Naive B cell (primary cell): ENCODE measurements at places on chromosomes 1 and 21. TPM values are rescaled to one million over a fixed set of nuclear protein-coding genes. Genes with fewer than 3 reads are reported as not detected.

The LCE7A gene
- polyA plus RNA-seq = not detected

The FCER1A gene
- 1.6 TPM for polyA plus RNA-seq

The OR2T33 gene
- not detected for polyA plus RNA-seq

The TDRD5 gene
- not detected for polyA plus RNA-seq

The GBP7 gene
- not detected for polyA plus RNA-seq

The SPRR2A gene
- polyA plus RNA-seq = not detected

The PROK1 gene
- polyA plus RNA-seq = not detected

The FOXD2 gene
- polyA plus RNA-seq = 0.09 TPM

The NBPF6 gene
- not detected for polyA plus RNA-seq

- H3K27me3 ChIP-seq = no peaks in the 10 kb centered on the region
- H3K27ac ChIP-seq = no peak overlapping the region
- no peaks in the 10 kb centered on the region for H3K4me1 ChIP-seq
Measured at GRCh38 chr1:71222668-71223067, 141.8 kb upstream of the ZRANB2 start.

GRCh38 chr1:91830242-91831131 is 55.5 kb downstream of the TGFBR3 start:
- no peak overlapping the region for H3K27ac ChIP-seq
- H3K36me3 ChIP-seq = no peaks in the 10 kb centered on the region
- DNase-seq = no peak
- no peaks in the 10 kb centered on the region for H3K4me1 ChIP-seq

DNA sequence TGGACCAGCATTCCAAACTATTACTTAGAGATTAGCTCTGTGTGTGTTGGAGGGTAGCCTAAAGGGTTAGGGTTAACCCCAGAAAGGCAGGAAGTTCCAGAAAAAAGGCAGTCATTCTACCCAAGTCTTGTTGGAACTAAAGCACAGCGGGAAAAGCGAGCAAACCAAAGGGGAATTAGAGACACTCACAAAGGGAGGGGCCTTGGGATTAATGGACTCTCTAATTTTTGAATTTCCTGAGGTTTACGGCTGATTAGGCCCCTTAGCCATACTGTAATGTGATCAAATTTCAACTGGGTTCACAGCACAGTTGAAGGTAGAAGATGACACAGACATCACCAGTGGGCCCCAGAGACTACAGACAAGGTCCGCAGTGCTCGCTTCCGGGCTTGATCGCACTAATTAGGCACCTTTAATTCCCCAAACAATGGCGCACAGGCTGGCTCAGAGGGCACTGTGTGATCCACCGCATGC is 28.3 kb downstream of the CAPZB start:
- H3K27ac ChIP-seq = no peak overlapping the region
- H3K4me1 ChIP-seq = peaks cover 62% of the 10 kb centered on the region
- peaks cover 7% of the 10 kb centered on the region for H3K36me3 ChIP-seq
- DNase-seq = no peak

- peaks cover 13% of the 10 kb centered on the region for H3K27me3 ChIP-seq
- DNase-seq = peak; percentile 18
- no peak overlapping the region for H3K4me3 ChIP-seq
- no peak overlapping the region for H3K27ac ChIP-seq
Measured at GRCh38 chr1:70509996-70510876, 99.2 kb downstream of the CTH start.

DNA sequence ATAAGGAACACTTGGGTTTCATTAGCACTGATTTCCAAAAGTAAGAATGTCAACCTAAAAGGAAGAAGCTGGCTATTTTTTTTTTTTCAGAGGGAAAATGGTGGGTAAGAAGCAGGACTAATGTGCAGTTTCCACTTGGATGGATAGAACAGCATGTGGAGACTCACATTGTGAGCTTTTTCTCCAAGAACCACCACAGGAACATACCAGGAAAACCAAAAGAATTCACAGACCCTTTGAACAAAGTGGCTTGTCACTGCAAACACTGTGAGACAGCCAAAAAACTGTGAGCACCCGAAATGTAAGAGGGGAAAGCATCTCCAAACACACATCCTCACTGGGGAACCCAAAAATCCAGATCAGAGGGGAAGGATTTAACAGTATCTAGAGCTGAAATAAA is 15.7 kb upstream of the MX1 start:
- H3K4me1 ChIP-seq = peaks cover 2% of the 10 kb centered on the region
- no peak overlapping the region for H3K4me3 ChIP-seq
- no peak for DNase-seq
- H3K27ac ChIP-seq = peak overlapping the region; percentile 64
- H3K36me3 ChIP-seq = peaks cover 45% of the 10 kb centered on the region

DNA sequence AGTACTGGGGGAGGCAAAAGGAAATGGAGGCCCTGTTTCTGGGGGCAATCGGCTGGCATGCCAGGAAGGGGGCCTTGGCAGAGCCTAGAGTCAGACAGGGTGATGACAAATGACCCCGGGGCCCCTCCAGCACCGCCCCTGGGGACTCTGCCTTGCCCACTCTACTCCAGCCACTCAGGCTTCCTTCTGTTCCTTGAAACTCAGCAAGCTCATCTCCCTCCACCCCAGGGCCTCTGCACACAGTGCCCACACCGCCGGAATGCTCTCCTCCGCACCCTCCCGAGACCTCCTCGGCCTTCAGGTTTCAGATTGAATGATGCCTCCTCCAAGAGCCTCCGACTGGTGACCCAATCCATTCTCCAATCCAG is 122.5 kb upstream of the ZBTB40 start:
- no peaks in the 10 kb centered on the region for H3K36me3 ChIP-seq
- DNase-seq = no peak
- H3K27ac ChIP-seq = no peak overlapping the region
- no peaks in the 10 kb centered on the region for H3K4me1 ChIP-seq

- no peaks in the 10 kb centered on the region for H3K36me3 ChIP-seq
- no peak for DNase-seq
- H3K27ac ChIP-seq = no peak overlapping the region
- H3K27me3 ChIP-seq = peaks cover 11% of the 10 kb centered on the region
Measured at GRCh38 chr21:23541571-23541970, 2065.7 kb downstream of the MRPL39 start.

DNA sequence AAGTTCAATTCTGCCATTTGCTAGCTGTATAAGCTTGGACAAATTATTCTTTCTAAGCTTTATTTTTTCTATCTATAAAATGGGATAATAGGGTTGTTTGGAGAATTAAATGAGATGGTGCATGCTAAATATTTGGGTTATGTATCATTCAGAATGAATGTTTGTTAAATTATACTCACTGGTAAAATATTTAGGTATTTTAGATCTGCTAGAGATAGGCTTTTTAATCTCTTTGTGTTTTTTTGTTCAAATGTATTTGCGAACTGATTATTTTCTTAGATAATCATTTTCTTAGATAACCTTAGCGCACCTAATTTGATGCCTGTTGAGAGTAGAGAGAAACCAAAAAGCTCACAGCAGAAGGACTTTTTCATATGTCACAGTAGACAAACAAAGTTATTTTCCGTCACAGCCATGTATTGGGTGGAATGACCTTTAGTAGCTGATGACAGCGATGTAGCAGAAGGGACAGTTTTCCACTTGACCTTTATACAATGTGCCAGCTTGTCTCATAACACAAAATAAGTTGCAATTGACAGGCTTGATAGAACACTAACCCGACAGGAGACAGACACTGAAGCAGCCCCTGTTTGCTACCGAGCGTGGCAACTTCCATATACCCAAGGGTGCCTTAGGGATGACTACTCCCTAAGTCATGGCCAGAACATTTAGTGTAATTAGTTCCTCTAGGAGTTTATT is 93.0 kb downstream of the DISC1 start:
- no peak overlapping the region for H3K27ac ChIP-seq
- peaks cover under 1% of the 10 kb centered on the region for H3K27me3 ChIP-seq
- H3K4me1 ChIP-seq = no peaks in the 10 kb centered on the region
- no peak overlapping the region for H3K4me3 ChIP-seq

DNA sequence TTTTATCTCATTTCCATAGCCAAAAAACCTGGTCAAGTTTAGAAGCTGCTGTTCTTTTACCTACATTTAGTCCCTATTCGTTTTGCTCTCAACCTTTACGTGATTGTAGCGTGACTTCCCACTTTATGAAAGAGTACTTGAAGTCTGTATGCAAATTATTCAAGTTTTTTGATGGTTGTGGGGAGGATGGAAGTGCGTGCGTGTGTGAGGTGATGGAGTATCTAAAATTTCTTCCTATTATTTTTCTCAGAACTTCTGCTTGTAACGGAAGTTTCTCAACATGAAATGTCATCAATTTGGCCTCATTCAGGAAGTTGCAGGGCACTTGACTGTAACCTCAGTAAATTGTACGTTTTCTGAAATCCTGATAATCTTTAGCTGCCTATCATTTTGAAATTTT is 64.0 kb downstream of the SAMSN1 start:
- peak; percentile 33 for DNase-seq
- H3K4me3 ChIP-seq = peak overlapping the region; percentile 45
- peak overlapping the region; percentile 80 for H3K27ac ChIP-seq
- H3K36me3 ChIP-seq = no peaks in the 10 kb centered on the region

GRCh38 chr1:168229893-168230292 is 4.1 kb downstream of the SFT2D2 start:
- H3K4me3 ChIP-seq = peak overlapping the region; percentile 28
- no peak for DNase-seq
- no peaks in the 10 kb centered on the region for H3K27me3 ChIP-seq
- peaks cover 9% of the 10 kb centered on the region for H3K36me3 ChIP-seq
- peaks cover 74% of the 10 kb centered on the region for H3K4me1 ChIP-seq

DNA sequence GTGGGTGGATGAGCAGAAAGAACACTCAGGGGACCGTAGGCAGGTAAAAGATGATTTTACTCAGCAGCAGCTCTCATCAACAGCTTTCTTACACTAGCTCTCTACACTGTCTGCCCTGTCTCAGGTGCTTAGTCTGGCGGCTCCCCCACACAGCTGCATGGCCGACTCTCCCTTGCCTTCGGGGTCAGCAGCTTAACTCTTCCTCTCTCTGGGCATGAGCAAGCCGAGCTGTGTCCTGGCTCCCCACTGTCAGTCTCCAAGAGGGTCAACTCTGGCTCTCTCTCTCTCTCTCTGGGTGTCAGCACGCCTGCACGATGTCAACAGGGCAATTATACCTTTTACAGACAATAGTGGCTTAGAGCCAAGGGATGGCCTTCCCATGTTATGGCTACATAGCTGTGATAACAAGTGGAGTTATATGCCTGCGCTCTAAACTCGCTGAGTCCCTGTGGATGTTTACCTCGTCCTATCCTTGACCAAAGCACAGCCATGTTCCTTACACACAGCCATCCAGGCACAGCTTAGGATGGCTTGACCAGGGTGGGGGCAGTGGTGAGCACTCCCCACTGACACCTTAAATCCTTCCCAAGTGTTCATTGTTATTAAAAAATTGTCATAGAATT is 3.1 kb upstream of the BCL10 start:
- no peak for DNase-seq
- peaks cover 26% of the 10 kb centered on the region for H3K4me1 ChIP-seq
- peaks cover 7% of the 10 kb centered on the region for H3K36me3 ChIP-seq
- H3K27ac ChIP-seq = peak overlapping the region; percentile 87
- H3K4me3 ChIP-seq = no peak overlapping the region

- DNase-seq = no peak
- H3K36me3 ChIP-seq = no peaks in the 10 kb centered on the region
- H3K27ac ChIP-seq = no peak overlapping the region
Measured at GRCh38 chr1:51190961-51191360, 45.1 kb upstream of the RNF11 start.

DNA sequence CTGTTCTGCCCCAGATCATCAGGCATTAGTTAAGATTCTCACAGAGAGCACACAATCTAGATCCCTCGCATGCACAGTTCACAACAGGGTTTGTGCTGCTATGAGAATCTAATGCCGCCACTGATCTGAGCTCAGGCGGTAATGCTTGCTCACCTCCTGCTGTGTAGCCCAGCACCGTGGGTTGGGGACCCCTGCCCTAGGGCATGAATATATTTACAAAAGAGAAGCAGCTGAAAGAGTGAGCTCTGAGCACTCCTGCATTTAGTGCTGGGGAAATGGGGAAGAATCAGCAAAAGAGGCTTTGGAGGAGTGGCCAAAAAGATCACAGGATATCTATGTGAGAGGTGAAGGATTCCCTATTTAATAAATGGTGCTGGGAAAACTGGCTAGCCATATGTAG is 5.6 kb downstream of the CFAP57 start:
- H3K4me1 ChIP-seq = peaks cover 6% of the 10 kb centered on the region
- H3K36me3 ChIP-seq = no peaks in the 10 kb centered on the region
- no peak for DNase-seq
- H3K27me3 ChIP-seq = peaks cover 10% of the 10 kb centered on the region

- no peak for DNase-seq
- H3K27me3 ChIP-seq = no peaks in the 10 kb centered on the region
- no peak overlapping the region for H3K4me3 ChIP-seq
- peaks cover 36% of the 10 kb centered on the region for H3K4me1 ChIP-seq
- H3K36me3 ChIP-seq = no peaks in the 10 kb centered on the region
Measured at GRCh38 chr1:229621663-229622062, 4.3 kb downstream of the TAF5L start.

DNA sequence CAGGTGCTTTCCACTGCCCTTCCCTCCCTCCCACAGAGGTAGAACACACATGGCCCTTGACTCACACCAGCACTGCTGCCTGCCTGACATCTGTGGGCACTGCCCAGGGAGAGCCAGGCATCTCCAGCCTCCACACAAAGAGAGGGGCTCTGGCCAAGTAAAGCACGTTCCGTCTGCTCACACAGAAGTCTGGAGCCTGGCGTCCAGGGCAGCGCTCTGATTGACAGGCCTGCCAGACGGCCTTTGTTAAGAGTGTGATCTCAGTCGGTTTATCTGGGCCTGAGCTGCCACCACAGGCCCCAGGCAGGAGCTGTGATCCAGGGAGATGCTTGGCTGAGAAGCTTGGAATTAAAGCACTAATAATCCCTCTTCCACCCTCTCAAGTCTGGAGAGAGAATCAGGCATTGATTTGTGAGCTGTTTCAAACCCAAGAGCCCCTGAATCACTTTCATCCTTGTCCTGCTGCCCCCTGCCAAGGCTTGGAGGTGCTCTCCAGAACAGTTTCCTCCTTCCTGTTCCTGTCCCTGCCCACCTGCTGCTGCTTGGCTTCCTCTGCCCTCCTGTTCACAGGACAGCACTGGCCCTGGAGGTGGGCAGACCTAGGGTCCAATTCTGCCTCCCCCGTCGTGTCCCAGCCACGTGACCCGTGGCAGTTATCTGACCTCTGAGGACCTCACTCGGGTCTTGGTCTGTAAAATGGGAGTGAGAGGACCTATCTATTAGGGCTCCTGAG is 3.7 kb downstream of the DMRTB1 start:
- H3K27me3 ChIP-seq = no peaks in the 10 kb centered on the region
- no peak for DNase-seq
- H3K4me3 ChIP-seq = no peak overlapping the region
- H3K4me1 ChIP-seq = no peaks in the 10 kb centered on the region
- H3K27ac ChIP-seq = no peak overlapping the region

- no peaks in the 10 kb centered on the region for H3K27me3 ChIP-seq
- no peak overlapping the region for H3K4me3 ChIP-seq
- no peak for DNase-seq
- no peaks in the 10 kb centered on the region for H3K36me3 ChIP-seq
- H3K4me1 ChIP-seq = peaks cover 4% of the 10 kb centered on the region
Measured at GRCh38 chr21:25370311-25370744, 237.0 kb downstream of the MRPL39 start.
